ENCODE measurements at places on chromosomes 12 and 14.

DNA sequence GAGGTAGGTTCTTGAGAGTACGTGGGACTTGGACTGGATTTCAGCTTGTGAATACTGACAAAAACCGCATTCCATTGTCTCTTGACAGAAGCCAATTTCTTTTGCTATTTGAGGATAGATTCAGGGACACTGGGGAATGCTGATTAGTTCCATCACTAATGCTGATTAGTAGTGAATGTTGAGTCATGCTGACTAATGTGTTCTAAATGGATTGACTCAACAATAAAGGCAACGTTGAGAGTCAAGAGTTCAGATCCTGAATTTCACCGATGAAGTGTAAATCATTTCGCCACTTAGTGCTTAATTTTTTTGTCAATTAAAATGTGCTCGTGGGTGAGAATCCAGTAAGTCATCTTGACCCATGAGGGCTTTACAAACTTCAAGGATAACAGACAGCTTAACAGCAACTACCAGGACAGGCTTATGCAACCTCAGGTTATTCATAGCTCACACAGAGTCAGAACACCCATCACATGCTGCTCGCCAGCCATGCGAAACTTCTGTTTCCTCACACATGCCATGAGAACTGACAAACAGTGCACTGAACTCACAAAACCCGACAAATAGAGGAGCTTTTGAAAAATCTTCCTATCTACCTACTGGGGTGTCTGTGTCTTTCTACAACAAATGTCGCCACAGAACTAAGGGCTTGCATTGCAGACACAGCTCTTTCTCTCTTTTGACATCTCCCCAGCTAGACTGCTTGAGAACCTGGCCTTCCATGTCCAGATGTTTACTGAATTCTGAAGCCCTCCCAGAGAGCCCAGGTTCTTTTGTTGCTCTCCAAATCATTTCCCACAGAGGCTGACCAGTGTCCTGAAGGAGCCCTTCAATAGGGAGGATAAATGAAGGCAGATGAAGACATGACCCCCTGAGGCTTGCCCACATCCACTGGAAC is 316.4 kb downstream of the ZFP36L1 start:
- no peak for DNase-seq

GRCh38 chr12:79140711-79141110 is 276.1 kb downstream of the SYT1 start:
- DNase-seq = no peak

DNA sequence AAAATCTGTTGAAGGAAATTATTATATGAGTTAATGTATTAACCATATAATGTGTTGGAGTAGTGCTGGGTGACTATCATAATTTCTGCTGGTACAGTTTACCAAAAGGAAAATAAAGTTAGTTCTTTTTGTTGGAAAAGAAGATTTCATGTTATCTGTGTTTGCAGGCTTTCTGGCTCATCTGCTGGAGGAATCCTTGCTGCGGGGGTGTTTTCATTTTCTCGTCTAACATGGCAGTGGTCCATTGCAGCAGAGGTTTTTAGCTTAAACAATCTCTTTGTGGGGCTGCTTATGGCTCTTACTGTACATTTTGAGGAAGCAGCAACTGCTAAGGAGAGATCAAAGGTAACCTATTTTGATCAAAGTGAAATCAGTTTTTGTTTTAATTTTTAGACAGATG is 24.1 kb downstream of the TMEM260 start:
- no peak for DNase-seq

DNA sequence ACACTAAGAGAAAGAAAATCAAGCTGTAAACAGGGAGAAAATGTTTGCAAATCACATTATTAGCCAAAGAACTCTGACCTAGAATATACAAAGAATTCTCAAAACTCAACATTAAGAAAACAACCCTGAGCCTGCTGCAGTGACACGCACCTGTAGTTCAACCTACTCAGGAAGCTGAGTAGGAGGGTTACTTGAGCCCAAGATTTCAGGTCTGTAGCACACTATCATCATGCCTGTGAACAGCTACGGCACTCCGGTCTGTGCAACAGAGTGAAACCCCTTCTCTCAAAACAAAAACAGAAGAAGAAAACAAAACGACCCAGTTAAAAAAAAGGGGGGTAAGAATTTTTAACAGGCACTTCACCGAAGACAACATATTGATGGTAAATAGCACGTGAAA is 20.8 kb downstream of the SAV1 start:
- no peak for DNase-seq

All from T-helper 17 cell (primary cell).